GM10248 (cell line): ENCODE measurements at places on chromosomes 6 and 20.

DNA sequence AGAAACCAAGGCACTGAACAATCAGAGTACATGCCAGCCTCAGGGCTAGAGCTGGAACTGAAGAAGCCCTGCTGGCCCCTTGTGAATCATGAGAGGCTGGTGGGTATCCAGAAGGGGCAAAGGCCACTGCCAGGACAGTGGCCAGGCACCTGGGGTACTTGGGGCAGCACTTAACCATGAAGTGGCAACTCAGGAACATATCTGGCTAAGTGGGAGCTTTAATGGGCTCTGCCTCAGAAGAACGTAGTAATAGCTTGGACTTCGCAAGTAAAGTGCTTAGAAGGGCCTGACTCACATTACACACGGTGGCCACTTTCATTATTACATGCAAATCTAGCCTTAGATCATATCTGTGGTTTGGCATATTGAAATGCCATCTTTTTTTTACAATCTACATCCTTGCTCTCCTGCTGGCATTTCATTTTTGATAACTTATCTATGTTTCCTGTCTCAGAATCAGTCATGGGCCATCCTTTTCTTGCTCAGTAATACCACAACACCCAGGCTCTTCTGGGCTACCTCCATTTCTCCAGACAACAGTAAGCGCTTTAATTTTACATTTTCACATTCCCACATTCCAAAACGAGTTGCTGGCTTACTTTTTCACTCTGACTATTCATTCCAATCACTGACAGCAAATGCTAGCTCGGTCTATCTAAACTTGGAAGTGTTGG is 21.6 kb downstream of the NAPB start:
- peak; percentile 32 for DNase-seq

GRCh38 chr6:17845598-17845997 is 138.9 kb upstream of the NUP153 start:
- no peak for DNase-seq

DNA sequence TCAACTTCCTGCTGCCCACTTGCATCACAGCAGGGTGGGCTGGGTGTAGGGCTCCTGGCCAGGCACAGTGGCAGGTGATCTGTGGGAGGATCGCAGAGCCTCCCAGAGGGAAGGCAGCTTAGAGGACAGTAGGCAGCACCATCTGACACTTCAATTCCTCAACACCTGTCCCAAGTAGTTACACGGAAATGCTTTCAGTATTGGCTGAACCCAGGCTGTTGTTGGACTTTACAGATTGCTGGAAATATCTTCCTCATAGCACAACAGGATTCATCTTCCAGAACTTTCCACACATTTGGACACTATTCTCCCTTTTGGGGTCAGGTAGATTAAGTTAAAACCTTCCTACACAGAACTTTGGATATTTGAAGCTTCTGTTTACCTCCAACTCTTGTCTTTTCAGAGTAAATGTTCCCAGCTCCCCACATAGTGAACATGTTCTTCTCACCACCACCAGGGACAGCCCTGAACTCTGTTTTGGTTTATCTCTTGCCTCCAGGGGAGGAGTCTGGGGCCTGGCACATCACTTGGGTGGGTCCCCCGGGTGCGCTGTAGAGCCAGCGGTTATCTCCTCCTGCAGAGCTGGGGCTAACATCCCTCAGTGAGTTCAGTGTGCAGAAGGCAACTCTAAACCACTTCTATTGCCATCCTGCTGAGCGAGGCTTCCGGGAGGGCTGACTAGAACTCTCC is 3.5 kb upstream of the SLC22A2 start:
- DNase-seq, result no peak

- DNase-seq, result no peak
Measured at GRCh38 chr20:52039790-52040189, 151.8 kb downstream of the ZFP64 start.

GRCh38 chr6:46653439-46654195 is 842 bp downstream of the SLC25A27 start:
- DNase-seq, result no peak

DNA sequence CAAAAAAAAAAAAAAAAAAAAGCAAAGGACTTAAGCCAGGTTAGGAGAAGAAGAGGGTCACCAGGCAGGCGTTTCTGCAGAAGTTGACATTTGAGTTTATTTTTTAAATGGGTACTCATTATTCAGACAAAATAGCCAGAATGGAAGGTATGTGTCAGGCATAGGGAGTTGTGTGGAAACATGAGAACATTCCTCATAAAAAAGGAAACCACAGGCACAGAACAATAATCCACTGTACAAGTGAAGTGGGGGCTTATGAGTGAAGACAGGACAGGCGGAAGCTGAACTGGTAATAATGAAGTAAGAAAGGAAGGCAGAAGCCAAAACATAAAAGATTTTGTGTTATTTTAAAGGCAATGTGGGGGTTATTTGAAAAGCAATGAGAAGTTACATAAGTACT is 104.6 kb downstream of the EPB41L2 start:
- DNase-seq, result no peak

GRCh38 chr20:32474967-32475811 is 109.9 kb downstream of the NOL4L start:
- peak; percentile 82 for DNase-seq

- DNase-seq, result no peak
Measured at GRCh38 chr6:42137194-42137753, 5.1 kb downstream of the C6orf132 start.

DNA sequence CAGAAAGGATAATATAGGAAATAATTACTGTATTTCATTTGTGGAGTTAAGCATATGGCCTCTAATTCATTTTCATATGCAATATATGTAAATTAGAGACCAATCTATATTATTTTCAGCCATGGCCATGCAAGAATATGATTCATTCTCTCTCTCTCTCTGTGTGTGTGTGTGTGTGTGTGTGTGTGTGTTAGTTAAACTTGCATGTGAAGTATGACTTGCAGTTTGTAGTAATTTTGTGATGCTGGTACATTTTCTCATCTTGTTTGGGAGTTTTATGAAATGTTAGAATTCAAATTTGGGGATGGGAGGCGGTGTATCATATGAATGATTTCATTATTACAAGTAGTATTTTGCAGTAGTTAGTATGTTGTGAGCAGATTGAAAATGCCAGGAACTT is 74.8 kb downstream of the JARID2 start:
- DNase-seq, result no peak
